Stimulated activated CD8-positive, alpha-beta memory T cell treated with anti-CD3 and anti-CD28 coated beads, Interleukin-2, amount 100 ng/mL, for 1 hour (primary cell): ENCODE measurements at places on chromosomes 12 and 14.

DNA sequence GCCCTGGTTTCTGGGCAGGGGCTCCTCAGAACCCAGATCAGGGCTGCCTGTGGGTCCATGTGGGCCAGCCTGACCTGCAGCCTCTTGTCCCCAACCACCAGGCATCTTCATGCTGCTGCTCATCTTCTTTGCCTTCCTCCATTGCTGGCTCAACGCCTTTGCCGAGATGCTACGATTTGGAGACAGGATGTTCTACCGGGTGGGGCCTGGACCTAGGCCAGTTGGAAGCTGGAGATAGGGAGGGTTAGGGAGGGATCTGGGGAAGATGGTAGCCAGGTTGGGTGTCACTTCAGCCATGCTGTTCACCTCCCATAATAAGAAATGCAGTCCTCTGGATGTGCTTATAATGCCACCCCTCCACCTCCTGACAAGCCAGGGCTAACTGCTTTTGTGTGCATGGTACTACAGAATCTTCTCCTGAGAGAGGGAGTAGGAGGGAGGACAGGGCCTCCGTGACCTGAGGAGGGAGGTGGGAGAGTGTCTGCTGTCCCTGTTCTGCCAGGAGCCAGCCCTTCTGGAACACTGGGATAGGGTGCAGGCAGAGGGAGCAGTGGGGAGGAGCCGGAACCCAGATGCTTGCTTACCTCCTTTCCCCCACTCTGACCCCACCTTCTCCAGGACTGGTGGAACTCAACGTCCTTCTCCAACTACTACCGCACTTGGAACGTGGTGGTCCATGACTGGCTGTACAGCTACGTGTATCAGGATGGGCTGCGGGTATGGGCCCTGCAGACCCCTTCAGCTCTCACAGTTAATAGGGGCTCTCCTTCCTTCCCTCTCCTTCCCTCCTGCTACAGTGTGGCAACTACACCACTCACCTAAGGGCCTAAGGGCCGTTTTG lies 17.6 kb downstream of the SOAT2 start:
- DNase-seq = no peak

- DNase-seq = no peak
Observed at GRCh38 chr12:64187370-64187769, 34.7 kb downstream of the KICS2 start.

GRCh38 chr14:101230161-101230850 lies 326.8 kb upstream of the RTL1 start:
- no peak for DNase-seq

GRCh38 chr12:52020539-52021336 lies 14.0 kb downstream of the TAMALIN start:
- no peak for DNase-seq

- DNase-seq = no peak
Observed at GRCh38 chr14:97270308-97270707, 473.1 kb downstream of the VRK1 start.

GRCh38 chr12:124862768-124863415 lies 772 bp downstream of the SCARB1 start:
- DNase-seq = no peak

GRCh38 chr12:7157391-7157790 lies 27.2 kb downstream of the CLSTN3 start:
- DNase-seq = no peak

- no peak for DNase-seq
Observed at GRCh38 chr14:38056270-38056669, 151.4 kb upstream of the SSTR1 start.

GRCh38 chr14:99554184-99554583 lies 49.8 kb downstream of the CCDC85C start:
- no peak for DNase-seq

- no peak for DNase-seq
Observed at GRCh38 chr12:100721169-100721568, 73.4 kb upstream of the ANO4 start.

GRCh38 chr12:13597837-13598236 lies 383.6 kb downstream of the GRIN2B start:
- no peak for DNase-seq

DNA sequence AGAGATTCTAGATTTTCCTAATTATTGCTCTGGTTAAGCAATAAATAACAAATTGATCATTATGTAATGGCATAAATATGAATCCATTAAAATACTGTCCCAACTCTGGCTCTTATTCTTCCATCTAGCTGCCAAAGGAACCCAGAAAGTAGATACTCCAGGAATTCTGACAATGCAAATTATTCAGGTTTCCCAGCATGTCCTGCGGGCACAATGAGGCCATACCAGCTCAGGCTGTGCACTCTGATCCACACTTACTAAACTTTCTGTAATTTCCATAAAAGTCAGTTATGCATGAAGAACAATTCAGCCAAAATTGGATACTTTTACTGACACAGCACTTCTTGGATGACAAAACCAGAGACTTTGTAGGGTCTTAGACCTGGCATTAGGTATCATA lies 576.3 kb downstream of the KCNH5 start:
- DNase-seq = no peak

DNA sequence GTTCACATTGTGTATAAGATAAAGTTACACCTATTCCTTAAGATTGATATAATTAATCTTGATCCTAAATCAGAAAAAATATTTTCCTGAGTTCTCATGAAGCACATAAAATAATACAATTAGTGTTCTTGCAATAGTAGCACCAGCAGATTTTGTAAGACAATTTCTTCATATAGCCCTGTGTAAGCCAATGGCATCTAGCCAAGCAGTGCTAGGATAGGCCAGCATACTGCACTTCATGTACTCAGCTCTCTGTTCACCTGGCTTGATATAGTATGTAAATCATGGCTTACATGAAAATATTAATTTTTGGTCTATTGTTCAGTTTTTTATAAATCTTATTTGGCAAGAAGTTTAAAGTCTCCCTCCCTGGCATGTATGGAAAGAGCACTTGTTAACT lies 1.9 kb downstream of the KLRF2 start:
- DNase-seq = no peak

DNA sequence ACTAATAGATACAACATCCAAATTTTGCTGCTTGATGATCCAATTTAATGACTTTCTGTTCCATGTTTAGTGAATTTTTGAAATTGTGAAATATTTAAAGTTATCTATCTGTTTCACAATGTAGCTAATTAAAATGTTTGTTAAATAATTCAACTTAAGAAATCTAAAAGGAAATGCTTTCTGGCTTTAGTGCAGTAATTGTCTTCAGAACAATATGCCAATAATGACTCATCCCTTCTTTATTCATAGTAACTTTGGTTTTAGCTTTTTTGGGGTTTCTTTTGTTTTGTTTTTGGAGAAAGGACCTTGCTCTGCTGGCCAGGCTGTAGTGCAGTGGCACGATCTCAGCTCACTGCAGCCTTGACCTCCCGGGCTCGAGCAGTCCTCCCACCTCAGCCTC lies 479.2 kb upstream of the RGS6 start:
- no peak for DNase-seq

- DNase-seq = no peak
Observed at GRCh38 chr14:85688006-85688405, 158.1 kb downstream of the FLRT2 start.

DNA sequence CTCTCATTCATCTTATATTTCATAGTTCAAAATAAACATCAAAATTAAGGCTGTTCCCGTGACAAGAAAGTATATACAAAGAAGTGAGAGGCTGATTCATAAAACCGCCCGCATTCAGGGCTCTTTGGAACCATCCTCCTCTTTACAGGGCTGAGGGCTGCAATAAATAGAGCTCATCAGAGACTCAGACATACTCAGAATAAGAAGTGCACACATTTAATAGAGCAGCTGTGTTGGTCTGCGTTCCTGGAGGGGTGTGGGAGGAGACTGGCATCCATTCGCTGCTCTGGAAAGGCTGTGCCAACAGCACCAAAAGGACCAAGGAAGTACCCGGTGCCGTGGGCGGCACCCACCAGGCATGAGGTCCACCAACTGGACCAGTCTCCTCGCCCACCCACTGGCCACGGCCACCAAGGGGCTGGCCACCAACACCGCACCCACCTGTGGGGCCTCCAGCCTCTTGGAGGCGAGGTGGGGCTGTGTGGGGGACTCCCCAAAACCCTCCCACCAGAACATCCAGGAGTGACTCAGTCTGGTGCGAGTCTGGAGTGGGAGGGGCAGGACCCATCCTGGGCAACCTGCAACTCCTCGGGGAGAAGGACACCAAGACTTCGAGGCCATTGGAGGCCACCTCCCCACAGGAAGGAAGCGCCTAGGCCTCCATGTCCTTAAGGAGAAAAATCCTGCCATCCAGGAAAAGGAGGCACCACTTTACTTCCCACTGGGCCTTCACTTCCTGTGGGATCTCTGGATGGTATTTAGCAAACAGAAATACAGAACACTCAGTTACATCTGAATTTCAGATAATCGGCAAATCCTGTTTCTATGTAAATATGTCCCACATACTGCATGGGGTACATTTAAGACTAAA lies 32.7 kb downstream of the VCPKMT start:
- DNase-seq = no peak

- no peak for DNase-seq
Observed at GRCh38 chr14:61459229-61459628, 137.8 kb downstream of the PRKCH start.

DNA sequence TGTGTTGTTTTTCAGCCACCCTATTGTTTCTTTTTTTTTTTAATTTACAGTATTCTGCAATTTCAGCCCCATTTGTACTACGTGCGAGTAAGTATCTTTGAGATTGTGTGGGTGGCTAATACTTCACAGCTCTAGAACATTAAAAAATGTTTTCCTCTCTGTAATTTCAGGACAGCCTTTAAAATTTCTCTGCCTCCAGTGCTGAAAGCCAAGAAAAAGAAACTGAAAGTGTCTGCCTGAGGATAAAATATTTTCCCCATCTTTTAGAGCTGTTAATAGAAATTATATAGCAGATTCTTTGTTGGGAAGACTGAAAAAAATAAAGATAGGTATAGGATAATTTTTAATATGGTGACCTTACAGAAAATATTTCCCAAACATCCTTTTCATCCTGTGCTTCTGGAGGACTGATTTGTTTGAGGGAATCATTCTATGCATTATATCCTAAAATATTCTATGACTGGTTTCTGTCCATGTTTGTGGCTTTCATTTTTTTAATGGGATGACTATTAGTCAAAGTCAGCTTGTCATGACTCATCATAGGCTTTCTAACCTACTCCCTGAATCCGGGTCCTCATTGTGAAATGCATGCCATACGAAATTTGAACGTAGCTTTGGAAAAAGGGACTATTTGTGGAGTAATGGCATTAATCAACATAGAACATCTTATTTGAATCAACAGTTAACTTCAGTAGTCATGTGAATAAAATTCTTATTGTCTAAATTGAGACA lies 10.8 kb upstream of the TCTN2 start:
- no peak for DNase-seq

- DNase-seq = no peak
Observed at GRCh38 chr14:76706811-76707210, 54.5 kb upstream of the VASH1 start.

DNA sequence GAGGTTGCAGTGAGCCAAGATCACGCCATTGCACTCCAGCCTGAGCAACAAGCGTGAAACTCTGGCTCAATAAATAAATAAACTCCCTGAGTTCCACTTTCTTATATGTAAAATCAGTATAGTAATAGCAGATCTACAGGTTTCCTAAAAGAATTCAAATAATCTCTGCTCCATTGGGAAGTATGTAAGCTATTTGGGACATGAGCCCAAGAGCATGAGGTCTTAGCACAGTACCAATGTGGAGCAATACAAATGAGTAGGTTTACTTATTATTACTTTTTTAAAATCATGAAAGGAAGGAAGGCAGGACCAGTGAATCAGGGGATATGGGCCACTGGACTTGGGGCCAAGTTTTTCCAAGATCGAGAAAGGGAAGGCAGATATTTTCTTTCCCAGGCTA lies 216.9 kb upstream of the DIO2 start:
- DNase-seq = no peak

- DNase-seq = no peak
Observed at GRCh38 chr14:55249423-55249822, 21.8 kb upstream of the FBXO34 start.

GRCh38 chr14:92993302-92993701 lies 70.4 kb downstream of the CHGA start:
- no peak for DNase-seq

GRCh38 chr14:94952097-94952496 lies 182.2 kb upstream of the GSC start:
- DNase-seq = no peak

GRCh38 chr12:86213012-86213411 lies 43.2 kb downstream of the MGAT4C start:
- no peak for DNase-seq

DNA sequence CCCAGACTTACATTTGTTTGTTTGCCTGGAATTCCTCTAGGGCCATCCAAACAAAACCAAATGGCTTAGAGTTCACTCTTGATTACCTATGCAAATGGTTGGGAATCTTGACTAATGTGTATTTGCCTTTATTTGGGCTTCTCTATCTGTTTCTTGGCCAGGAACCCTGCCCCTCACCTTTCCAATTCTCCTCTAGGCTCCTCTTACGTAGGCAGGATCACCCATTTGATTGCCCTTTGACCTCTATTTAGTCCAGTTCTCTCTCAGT lies 123.0 kb upstream of the DYRK2 start:
- no peak for DNase-seq

DNA sequence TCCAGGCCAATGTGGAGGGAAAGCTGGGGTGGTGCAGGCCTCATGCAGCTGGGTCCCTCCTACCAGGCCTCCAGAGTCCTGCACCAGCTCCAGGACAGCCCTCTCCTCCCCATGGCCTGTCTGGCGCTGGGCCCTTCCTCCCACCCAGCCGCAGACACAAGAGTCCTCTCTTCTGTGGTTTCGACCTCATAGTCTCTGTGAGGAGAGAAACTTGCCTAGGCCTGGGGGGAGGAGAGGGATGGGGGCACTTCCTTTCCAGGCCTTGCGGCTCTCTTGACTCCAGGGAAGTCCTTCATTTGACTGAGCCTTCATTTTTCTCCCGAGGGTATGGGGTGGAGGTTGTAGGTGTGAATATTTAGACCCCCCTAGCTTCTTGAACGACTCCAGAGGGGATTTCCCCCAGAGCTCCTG lies 2.3 kb downstream of the MMP14 start:
- DNase-seq = no peak

DNA sequence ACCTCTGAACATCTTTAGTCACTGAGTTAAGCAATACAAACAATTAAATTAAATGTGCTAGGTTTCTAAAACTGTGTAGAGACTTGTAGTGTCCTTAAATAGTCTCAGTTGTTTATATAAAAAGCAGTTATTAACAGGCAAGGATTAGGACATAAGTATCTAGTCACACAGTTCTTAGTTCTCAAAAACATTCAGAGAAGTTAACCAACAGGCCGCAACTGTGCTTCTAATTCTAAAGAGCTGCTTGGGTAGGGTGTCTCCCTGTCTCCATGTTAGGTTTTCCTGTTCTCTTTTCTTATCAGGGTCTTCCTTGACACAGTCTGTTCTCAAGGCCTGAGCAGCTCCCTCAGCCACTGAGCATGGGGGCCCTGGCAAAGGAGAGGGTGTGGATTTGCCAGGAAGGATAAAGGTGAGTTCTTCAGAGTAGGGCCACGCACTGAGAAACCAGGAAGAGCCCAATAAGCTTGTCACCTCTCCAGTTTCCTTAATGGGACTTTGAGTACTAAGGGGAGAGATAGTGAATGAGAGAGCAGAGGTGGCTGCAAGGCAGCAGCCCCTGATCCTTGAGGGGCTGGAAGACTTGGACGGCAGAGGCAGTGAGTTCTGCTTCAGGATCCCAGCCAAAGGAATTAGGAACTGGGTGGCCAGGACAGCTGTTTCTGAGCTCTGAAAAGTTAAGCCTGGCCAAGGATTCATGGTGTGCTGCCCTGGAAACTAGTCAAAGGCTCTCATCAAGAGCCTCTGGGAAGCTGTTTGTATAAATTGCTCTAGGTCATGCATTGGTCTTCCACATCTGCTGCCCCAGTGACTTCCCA lies 177.3 kb downstream of the MYRFL start:
- no peak for DNase-seq

GRCh38 chr12:121826318-121827150 lies 22.7 kb downstream of the SETD1B start:
- DNase-seq = no peak
